ENCODE measurements at places on chromosomes 3 and 15. TPM values are rescaled to one million over a fixed set of nuclear protein-coding genes. Genes with fewer than 3 reads are reported as not detected.
A peak's percentile ranks its signal among the peaks of the same experiment; 100 is the strongest.

GPR156 gene
- not detected for total RNA-seq

CACNA1D gene
- 0.24 TPM for total RNA-seq

ERICH6 gene
- not detected for total RNA-seq

KLHL40 gene
- not detected for total RNA-seq

LDHAL6B gene
- not detected for total RNA-seq

MED12L gene
- 1.5 TPM for total RNA-seq

TGM5 gene
- not detected for total RNA-seq

GRCh38 chr3:76097589-76097969, 312.2 kb upstream of the ZNF717 start:
- no peak for DNase-seq

DNA sequence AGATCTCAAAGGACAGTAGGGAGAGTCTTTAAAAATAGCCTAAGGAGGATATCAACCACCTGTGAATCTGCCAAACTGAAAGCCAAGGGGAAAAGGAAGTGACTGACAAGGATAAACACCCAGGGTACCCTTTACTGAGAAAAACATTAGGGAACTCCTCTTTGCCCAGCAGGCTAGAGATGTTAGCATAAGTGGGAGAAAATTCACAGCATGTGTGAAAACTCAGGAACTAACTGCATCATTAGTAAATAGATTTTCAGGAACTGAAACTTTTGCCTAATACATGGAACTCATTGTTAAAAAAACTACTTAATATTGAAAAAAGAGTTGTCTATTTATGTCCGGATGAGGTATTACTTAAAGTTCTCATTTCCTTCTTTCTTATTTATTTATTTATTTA, 375.5 kb downstream of the NTRK3 start:
- DNase-seq: no peak

- DNase-seq: no peak
These were observed 368.7 kb upstream of the PROK2 start for GRCh38 chr3:72153477-72154314.

DNA sequence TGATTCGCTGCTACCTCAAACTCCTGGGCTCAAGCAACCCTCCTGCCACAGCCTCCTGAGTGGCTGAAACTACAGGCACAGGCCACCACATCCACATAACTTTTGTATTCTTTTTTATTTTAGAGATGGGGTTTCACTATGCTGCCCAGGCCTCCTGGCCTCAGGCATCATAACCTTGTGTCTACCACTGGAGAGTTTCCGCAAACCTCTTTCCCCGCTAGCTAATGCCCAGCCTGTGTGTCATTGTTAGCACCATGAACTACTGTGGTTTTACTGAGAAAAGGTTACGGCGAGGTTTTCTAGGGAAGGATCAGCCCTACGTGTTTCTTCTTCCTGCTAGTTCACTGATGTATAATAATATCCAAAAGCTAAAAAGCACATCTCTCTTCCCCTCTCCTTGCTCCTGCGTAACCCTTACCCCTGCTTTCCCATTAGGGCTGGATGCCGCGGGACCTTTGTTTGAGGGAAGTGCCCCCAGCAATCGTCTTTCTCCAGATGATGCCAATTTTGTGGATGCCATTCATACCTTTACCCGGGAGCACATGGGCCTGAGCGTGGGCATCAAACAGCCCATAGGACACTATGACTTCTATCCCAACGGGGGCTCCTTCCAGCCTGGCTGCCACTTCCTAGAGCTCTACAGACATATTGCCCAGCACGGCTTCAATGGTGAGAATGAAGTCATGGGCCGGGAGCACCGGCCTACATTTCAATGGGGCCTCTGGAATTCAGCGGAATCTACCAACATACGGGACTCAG, 113.7 kb downstream of the LIPC start:
- DNase-seq: peak; percentile 57

DNA sequence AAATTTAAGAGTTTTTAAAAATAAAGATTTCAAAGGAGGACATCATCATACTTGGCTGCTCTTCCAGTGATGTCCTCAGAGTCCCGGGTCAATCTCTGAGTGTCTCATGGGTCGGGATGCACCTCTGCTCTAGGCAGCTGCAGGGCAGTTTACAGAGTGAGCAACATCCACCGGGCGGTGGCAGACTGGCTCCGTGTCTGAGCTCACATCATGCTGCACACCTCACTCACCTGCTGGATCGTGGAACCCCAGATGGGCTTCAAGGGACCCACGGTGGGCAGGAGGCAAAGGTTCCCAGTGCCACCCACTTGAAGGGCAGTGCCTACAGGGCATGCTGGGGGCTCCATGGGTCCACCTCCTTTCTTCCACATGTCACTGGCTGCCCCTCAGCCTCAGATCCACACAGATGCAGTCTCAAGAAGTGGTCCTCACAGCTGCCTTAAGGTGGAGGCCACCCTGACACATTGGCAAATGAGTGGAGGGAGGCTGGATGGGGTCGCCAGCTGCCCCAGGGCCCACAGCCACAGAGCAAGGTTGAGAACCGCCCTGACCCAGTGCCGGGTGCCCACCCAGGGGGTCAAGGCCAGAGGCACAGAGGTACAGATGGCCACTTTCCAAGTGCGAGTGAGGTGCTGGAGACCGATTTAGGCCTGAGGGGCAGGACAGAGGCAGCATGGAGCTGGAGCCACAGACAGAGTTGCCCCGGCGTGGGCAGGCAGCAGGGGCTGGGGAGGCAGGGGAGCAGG, 25.2 kb downstream of the CYFIP1 start:
- DNase-seq: no peak

DNA sequence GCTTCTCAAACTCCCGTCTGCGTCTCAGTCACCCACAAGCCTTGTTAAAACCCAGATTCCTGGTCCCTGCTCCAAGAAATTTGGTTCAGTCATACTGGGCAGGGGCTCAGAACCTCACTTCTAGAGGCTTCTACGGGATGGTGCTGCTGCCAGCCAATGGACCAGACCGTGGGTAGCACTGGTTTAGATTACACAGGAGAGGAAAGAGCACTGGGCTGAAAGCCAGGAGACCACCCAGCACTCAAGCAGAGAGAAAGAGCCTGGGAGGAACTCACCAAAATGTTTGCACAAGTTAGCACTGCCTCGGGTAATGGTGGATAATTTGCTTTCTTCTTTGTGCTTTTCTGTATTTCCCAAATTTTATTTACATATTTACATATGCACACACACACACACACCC, 46.9 kb upstream of the MUC13 start:
- DNase-seq: no peak

- no peak for DNase-seq
These were observed 4.4 kb upstream of the TPM1 start for GRCh38 chr15:63037976-63038720.

DNA sequence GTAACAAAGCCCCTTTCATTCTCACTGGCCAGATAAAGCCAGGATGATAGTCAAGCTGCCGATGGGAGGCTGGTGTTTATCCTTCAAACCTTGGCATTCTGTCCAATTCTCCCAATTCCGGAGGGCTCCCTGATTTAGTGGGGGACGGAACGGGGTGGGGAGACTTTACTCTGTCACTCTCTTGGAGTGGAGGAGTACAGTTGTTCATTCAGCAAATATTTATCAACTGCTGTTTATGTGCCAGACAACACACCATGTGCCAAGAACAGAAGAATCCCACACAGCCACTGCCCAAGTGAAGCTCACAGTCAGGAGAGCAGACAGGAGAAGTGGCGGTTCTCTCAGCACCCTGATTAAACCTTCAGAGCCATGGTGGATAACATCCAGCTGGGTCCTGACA, 63.3 kb downstream of the WNT5A start:
- DNase-seq: no peak

- DNase-seq: no peak
These were observed 225.6 kb downstream of the TIGIT start for GRCh38 chr3:114519415-114519814.

- DNase-seq: no peak
These were observed 160.1 kb downstream of the PDE8A start for GRCh38 chr15:85141726-85142125.

DNA sequence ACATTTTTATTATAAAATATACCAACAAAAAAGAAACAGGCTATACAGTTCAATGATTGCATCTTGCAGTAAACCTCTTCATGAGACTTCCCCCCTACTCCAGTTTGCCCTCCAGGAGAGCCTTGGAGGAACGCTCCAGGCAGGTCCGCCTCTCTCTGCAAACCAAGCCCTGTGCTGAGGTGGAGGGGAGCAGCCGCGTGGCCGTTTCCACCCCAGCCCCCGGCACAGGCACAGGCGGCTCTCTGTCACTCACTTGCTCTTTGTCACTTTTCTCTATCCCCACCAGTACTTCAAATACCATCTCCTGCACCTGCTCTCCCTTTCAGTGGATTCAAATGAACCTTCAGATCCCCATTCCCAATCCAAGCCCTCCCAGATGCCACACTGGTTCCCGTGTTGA, 479.9 kb downstream of the OCA2 start:
- DNase-seq: no peak

GRCh38 chr3:121844892-121845291, 9.9 kb downstream of the EAF2 start:
- DNase-seq: no peak

DNA sequence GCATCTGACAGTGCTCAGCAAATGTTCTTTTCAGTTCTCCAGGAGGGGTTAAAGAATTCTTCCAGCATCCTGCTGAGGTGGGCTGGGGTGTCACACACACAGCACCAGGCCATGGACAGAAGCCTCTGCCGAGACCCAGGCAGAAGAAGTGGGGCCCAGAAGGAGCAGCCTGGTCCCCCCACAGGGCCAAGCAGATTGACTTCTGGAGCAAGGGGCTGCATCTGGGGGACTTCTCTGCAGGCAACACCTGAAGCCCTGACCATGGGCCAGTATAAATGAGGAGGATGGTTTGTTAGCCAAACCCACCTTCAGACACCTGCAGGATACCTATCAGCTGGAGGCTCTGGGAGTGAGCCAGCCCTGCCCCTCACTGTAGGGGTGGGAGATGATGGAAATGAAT, 16.2 kb upstream of the TMEM40 start:
- DNase-seq: no peak

- no peak for DNase-seq
These were observed 58.3 kb upstream of the SKOR1 start for GRCh38 chr15:67766968-67767367.

GRCh38 chr15:29194866-29195265, 74.8 kb downstream of the NSMCE3 start:
- no peak for DNase-seq

DNA sequence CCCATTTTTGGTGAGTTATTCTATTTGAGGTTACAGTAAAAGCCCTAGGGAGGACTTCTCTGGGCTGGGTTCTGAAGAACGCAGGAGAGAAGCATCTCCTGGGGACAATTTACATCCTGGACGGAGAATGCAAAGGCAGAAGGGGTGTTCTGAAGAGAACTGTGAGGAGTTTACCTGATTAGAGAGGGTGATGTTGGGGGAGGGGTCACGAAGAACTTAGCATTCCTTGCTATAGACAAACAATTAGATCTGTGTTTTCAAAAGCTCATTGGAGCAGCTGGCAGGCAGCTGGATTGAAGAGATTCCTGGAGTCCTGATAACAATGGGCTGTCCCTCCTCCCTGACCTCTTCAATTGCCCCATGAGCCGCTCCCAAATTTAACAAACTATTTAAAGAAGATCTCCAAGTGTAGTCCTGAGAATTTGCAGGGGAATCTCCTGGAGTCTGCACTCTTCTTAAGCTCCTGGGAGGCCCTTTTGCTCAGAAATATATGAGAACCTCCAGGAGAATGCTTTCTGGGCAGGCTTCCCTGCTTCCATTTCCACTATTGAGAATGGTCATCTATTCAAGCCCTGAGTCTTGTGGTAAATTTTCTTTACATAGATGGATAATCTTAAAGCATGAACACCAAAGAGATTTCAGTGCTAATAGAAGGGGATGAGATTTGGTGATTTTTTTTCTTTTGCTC, 55.3 kb downstream of the ARHGAP31 start:
- DNase-seq: no peak

GRCh38 chr3:177590826-177591225, 393.5 kb upstream of the TBL1XR1 start:
- DNase-seq: no peak

- no peak for DNase-seq
These were observed 277.2 kb downstream of the TBL1XR1 start for GRCh38 chr3:176919836-176920765.

DNA sequence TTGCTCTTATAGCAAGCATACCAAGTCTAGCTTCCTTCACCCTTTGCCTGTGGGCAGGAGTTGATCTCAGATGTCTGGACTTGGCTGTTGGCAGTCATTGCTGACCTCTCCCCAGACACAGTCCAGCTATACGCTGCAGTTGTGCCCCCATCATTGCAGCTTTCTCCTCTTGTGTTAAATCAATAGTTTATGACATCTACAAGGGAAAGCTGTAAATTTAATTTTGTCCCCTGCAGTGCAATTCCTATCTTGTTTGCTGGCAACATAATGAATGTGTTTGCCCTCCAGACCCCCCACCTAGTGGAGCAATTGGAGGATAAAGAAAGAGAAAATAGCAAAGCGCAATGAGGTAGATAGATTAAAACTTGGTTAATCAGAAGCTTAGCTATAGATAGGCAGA, 280.2 kb downstream of the LSAMP start:
- DNase-seq: no peak

DNA sequence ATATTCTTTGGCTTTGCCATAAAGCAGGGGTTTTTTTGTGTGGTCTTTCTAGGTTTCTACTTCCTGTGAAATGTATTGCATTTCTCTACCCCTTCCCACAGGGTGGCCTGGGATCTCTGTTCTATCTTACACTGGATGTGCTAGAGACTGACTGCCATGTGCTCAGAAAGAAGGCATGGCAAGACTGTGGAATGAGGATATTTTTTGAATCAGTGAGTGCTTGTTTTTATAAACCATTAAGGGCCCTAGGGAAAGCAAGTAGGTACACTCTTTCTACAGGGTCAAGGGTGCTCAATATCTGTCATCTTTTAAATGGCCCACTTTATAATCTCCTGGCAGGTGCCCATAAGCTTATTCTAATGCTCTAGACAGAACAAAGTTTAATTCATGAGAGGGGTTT, 730 bp downstream of the FETUB start:
- DNase-seq: no peak

DNA sequence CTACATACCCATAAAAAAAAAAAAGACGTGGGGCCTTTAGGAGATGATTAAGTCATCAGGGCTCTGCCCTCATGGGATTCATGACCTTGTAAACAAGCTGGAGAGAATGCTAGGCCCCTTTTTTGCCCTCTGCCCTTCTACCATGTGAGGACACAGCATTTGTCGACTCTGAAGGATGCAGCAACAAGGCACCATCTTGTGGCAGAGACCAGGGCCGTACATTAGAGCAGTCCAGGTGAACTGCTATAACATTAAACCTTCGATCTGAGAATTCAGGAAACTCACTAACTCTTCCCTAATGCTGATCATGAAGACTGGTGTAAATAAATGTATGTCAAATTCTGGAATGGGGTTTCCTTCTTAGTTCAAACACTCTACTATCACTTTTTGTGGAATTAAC, 30.7 kb upstream of the SIAH2 start:
- DNase-seq: no peak

GRCh38 chr3:48214225-48214624, 9.1 kb upstream of the CAMP start:
- DNase-seq: no peak

- no peak for DNase-seq
These were observed 86.9 kb downstream of the CDIN1 start for GRCh38 chr15:36666228-36666905.

DNA sequence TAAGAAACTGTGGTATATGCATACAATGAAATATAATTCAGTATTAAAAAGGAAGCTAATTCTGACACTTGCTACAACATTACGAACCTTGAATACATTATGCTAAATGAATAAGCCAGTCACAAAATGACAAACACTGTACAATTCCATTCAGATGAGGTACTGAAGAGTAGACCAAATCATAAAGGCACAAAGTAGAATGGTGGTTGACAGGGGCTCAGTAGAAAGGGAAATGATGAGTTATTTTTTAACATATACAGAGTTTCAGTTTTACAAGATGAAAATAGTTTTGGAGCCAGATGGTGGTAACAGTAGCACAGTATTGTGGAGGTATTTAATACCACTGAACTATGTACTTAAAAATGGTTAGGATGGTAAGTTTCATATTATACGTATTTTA, 254.6 kb upstream of the RBMS3 start:
- no peak for DNase-seq

All from activated CD4-positive, alpha-beta memory T cell treated with anti-CD3 and anti-CD28 coated beads for 36 hours (primary cell).